ENCODE measurements at places on chromosomes 13 and 19. TPM values are rescaled to one million over a fixed set of nuclear protein-coding genes. Genes with fewer than 3 reads are reported as not detected.

Gene LSM4
- 184 TPM for total RNA-seq

Gene ZNF230
- 5.5 TPM for total RNA-seq

GRCh38 chr13:66266761-66267160 lies 963.4 kb downstream of the PCDH9 start:
- DNase-seq = no peak

- DNase-seq = peak; percentile 84
These were observed 34.6 kb upstream of the SLC46A3 start for GRCh38 chr13:28753208-28753892.

GRCh38 chr19:13633522-13633922 lies 127.2 kb upstream of the CACNA1A start:
- no peak for DNase-seq
